ENCODE measurements at places on chromosomes 6 and 20. TPM values are rescaled to one million over a fixed set of nuclear protein-coding genes. Genes with fewer than 3 reads are reported as not detected.

The SLC35F1 gene
- total RNA-seq: not detected

The SULF2 gene
- total RNA-seq: 27.9 TPM

The SFTA2 gene
- total RNA-seq: not detected

The PRSS35 gene
- total RNA-seq: 0.07 TPM

The MEP1A gene
- not detected for total RNA-seq

The CALHM6 gene
- 0.74 TPM for total RNA-seq

The MYL9 gene
- total RNA-seq: 28.2 TPM

The NRM gene
- 8.8 TPM for total RNA-seq

The TP53RK gene
- 25.2 TPM for total RNA-seq

The GMPR gene
- not detected for total RNA-seq

The APCDD1L gene
- total RNA-seq: not detected

The PSORS1C2 gene
- not detected for total RNA-seq

The DNAJC5 gene
- total RNA-seq: 38.6 TPM

The OXT gene
- not detected for total RNA-seq

The FOXF2 gene
- total RNA-seq: not detected

The RNF217 gene
- 8.2 TPM for total RNA-seq

The GPR6 gene
- total RNA-seq: not detected

The CITED2 gene
- 237 TPM for total RNA-seq

The TMEM151B gene
- total RNA-seq: 14.6 TPM

The CD164 gene
- total RNA-seq: 190 TPM

The MACROD2 gene
- not detected for total RNA-seq

The MUCL3 gene
- not detected for total RNA-seq

The NT5DC1 gene
- 8.4 TPM for total RNA-seq

The MLIP gene
- not detected for total RNA-seq

The CST4 gene
- total RNA-seq: not detected

The DCBLD1 gene
- not detected for total RNA-seq

The ACTR5 gene
- total RNA-seq: 10.9 TPM

The RIMS1 gene
- total RNA-seq: not detected

Data from G401 (cell line).